Lower leg skin (tissue), 4 donors: ENCODE measurements at places on chromosomes 12 and 14. TPM values are rescaled to one million over a fixed set of nuclear protein-coding genes. Genes with fewer than 3 reads are reported as not detected.

DNA sequence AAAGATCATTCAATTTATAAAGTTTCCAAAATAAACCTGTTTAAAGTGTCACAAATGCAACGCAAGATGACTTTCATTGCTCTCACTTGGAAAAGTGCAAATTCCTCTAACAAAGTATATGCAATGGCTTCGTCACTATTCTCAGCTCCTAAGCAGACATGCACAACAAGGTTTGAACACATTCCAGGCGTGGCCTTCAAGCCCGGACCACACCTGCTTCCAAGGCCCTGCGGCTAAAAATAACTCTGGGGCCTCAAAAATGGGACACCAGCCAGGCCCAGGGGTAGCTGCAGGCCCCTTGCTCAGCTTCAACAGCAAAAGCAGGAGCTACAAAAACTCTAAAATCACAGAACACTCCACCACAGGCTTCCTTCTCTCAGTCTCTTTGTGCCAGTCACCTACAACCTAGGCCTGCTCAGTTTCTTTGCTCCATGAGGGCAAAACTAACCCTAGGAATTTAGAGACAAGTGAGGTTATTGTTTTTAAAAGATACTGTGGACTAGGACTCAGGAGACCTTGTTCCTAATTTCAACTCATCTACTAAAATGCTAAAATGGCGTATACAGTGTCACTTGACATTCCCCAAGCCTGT, 29.3 kb downstream of the DUSP16 start:
- DNase-seq: peak; percentile 21

- no peak for DNase-seq
These were observed 144.6 kb downstream of the RAD51B start for GRCh38 chr14:67963960-67964812.

DNA sequence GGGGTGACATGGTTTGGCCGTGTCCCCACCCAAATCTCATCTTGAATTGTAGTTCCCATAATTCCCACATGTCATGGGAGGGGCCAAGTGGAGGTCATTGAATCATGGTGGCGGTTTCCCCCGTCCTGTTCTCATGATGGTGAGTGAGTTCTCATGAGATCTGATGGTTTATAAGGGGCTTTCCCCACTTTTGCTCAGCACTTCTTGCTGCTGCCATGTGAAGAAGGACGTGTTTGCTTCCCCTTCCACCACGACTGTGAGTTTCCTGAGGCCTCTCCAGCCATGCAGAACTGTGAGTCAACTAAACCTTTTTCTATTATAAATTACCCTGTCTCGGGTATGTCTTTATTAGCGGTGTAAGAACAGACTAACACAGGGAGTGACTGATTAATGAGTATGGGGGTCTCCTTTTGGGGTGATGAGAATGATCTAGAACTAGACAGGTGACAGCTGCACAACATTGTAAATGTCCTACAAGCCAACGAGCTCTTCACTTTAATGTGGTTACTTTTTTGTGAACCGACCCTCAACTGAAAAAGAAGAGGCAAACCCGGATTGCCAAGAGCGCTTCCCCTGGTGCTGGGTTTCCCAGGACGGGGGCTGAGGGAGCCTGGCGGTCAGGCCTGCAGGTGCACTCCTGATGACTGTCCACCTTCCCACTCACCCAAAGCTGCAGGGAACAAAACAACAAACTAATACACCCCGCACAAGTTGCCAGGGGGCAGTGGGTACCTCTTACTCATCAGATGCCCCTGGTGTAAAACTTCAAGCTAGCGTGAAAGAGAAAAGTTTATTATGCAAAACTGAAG, 90.1 kb downstream of the NCOR2 start:
- DNase-seq: no peak

- DNase-seq: no peak
These were observed 77.0 kb downstream of the BICD1 start for GRCh38 chr12:32183650-32184049.

DNA sequence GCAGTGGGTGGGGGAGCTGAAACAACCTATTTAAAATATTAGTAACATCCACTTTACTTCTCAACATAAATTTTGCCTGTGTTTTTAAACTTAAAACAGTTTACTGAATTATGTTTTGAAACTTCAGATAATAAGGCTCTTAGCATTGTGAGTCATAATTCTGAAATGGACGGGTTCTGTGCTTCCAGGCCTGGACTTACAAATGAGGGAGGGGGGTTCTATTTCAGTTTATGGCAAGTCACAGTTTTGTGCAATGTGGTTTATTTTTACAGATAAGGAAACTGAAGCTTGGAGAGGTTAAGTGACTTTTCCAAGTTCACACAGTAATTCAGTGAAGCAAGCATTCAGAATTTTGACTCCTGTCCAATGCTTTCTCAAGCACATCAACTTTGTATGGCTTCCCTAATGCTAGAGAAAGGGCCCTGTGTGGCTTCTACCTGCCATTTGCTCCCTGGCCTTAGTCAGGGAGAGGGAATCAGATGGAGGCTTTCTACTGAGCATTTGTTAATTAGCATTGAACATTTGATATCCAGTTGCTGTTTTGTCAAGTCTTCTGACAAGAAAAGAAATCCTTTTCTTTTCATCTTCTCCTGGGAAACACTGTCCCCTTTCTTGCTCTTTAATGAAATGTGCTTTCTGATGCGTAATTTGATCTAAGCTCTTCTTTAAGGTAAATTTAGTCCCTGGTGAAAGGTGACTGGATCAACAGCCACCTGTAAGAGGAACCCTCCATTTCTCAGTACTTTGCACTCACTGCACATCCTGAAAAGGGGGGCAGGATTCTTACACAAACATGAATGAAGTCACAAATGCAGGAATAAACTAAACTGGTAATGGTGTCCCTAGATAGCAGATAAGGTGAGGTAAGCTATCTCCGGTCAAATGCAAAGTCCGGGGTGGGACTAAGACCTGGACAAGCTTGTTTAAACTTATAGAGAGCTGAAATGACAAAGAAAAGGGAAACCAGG, 2.5 kb upstream of the SALL2 start:
- no peak for DNase-seq

GRCh38 chr14:75979071-75979571, 2.7 kb downstream of the TGFB3 start:
- DNase-seq: peak; percentile 85

GRCh38 chr12:10705655-10706054, 17.5 kb downstream of the YBX3 start:
- DNase-seq: no peak

Gene FGD4
- total RNA-seq: 62.8 TPM

Gene GDF11
- 0.59 TPM for total RNA-seq

Gene KRT83
- not detected for total RNA-seq
